Left ventricle myocardium superior (tissue), 1 donor: ENCODE measurements at places on chromosomes 3 and 15.
A peak's percentile ranks its signal among the peaks of the same experiment; 100 is the strongest.

- DNase-seq: no peak
Observed at GRCh38 chr3:86029590-86029989, 961.4 kb downstream of the VGLL3 start.

- no peak for DNase-seq
Observed at GRCh38 chr3:104069114-104069513, 1297.6 kb upstream of the ALCAM start.

- no peak for DNase-seq
Observed at GRCh38 chr3:58260733-58261132, 23.1 kb downstream of the ABHD6 start.

- DNase-seq: no peak
Observed at GRCh38 chr3:66554178-66554577, 53.4 kb upstream of the LRIG1 start.

DNA sequence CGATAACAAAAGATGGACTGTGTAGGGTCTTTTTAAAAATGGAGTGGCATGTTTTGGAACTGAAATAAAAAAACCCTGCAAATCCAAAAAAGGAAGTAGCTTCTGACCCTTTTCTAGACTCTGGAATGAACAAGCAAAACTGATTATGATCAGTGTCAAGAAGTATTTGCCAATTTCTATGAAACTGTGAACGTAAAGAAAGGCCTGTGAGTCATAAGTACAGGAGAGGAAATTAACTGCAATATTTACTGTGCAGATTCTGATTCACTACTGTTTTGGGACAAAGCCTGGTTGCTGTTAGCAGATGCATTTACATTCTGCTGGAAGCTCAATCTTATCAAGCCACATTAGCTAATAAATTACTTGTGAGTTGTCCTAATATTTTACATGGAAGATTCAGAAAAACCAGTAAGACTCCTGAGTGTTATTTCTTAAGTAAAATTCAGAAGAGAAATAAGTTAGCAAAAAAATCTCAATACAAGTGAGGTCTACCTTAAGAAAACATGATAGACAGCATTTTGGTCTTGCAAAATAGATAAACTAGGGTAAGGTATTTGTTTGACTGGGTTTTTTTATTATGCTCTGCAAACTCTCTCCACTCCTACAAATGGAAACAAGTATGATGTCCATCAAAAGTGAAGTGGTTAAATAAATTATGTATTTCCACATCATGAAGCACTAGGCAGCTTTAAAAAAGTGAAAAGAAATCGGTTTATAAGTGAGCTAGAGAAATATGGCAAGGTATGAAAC, 90.2 kb upstream of the LMOD3 start:
- DNase-seq: no peak

DNA sequence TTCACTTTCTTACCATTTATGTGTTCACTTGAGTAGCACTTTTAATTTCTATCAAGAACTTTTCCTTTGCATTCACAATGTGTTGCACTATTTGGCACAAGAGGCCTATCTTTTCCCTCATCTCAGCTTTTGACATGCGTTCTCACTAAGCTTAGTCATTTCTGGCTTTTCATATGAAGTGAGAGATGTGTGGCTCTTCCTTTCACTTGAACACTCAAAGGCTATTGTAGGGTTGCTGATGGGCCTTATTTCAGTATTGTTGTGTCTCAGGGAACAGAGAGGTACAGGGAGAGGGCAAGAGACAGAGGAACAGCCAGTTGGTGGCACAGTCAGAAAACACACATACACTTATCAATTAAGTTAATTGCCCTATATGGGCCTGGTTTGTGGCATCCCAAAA, 127.4 kb upstream of the MLF1 start:
- no peak for DNase-seq

DNA sequence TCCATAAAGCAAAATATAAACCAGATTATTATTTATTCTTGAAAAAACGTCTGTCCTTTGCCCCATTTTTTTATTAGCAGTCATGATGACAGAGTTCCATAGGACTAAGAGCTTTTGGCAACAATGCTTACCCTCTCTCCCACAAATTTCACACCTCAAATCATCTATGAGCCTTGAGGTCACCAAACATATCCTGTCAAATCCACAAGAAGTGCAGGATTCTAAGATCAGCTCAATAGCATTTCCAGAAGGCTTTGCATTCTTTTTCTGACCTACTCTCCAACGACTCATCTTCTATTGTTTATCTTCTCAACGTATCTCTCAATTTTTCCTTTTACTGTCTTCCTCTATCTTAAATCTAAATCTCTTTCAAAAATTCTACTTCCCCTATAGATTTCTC, 619.1 kb upstream of the BCHE start:
- DNase-seq: no peak

GRCh38 chr3:50627407-50628051, 10.6 kb downstream of the MAPKAPK3 start:
- peak; percentile 65 for DNase-seq

- no peak for DNase-seq
Observed at GRCh38 chr3:126685021-126685420, 19.0 kb upstream of the CHCHD6 start.

- no peak for DNase-seq
Observed at GRCh38 chr3:145959457-145960088, 201.4 kb downstream of the PLOD2 start.

DNA sequence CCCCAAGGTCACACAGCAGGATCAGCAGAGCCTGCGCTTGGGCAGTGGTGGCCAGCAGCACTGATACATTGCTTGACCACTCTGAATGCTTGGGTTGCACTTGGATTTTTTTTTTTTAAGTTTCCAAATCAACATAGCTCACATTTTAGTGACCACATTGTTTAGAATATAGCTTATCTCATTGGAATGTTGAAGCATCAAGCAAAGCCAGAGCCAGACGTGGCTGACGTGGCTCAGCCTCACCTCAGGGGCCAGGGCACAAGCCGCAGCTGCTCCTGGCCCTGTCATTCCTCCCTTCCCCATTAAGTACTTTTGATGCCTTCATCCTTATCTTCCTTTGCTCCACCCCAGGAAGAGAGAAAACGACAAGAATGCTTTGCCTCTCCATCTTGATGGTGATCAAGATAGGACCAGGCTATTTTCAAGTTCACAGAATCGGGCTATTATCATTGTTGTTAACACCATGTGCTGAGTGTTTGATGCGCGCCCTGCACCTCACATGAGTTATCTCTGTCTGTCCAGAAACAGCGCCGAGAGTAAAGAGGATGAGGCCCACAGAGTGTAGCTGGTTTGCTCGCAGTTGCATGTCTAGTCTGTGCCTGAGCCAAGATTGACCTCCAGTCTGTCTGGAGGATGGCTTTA, 75.8 kb downstream of the AAGAB start:
- DNase-seq: peak; percentile 30

GRCh38 chr3:63089751-63090132, 188.4 kb upstream of the SYNPR start:
- no peak for DNase-seq

GRCh38 chr3:45607790-45608189, 13.2 kb downstream of the LIMD1 start:
- no peak for DNase-seq

DNA sequence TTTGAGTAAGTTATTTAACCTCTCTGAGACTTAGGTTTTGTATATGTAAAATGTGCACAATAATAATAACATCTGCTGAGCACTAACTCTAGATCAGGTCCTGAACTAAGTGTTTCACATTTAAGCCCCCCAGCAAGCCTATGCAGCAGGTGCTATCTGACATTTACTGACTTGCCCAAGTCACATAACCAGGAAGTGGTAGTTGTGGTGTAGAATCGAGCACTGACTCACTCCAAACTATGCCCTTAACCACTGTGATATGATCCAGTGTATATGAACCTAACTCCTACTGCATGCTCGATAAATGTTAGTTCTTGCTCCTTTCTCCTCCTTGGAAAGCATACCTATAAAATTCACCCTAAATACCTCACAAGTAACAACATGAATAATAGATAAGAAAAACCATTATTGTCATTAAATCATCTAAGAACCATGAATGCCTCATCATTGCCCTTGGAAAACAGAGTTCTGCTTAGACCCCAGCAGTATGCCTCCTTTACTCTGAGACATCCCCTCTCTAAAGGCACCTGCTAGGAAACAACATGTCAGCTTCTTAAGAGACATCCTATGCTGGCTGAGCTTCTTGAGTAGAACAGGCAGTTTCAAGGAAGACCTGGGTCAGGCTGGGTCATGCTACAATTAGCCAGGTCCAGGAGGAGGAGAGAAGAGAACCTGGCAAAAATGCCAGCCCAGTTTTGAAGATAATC, 3.0 kb upstream of the SHC4 start:
- DNase-seq: no peak

DNA sequence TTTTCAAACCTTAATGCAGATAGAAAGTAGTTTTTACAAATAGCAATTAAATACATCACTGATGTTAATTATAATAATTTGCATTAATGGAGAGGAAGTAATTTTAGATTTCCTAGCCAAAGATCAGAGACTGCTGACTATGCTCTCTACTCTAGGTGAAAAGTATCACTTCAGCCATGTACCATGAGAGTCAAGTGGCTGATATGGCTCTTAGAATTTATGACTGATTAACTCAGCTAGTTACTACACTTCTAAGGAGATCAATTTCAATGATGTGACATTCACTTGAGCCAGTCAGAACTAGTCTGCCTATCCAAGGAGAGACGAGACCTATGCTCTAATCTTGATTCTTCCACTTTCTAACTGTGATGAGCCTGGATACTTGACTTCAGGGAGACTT, 405.7 kb upstream of the RORA start:
- no peak for DNase-seq

DNA sequence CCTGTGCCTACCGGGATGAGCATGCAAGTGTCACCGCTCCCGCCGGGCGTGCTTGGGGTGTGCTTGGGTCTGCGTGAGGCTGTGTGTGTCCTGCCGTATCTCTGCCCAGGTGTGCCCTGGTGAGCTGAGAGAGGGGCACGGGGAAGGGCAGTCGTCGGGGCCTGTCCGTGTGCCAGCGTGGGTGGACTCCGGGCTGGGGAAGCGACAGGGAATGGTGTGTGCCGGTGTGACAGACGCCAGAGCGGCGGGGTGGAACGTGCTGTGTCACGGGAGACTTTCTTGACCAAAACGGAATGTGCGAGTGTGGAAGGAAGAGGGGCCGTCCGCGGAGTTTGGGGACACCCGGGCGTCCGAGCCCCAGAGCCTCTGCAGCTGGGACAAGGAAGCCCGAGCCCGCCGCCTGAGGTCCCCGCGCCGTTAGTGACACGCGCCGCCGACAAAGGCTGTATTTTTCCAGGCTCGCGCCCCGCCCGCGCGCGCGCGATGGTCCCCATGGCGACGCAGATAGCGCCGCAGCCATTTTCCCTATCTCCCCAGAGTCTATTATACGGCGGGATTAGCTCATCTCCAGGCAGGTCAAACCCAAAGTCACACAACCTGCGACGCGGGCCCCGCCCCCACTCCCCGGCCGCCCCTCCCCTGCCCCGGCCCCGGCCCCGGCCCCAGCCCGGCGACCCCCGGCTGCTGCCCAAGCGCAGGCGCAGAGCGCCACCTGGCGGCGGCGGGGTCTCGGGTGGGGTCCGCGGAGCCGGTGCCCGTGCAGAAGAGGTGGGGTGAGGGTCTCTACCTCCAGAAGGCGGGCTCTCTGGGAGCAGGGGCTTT, 4.5 kb upstream of the GATA2 start:
- peak; percentile 79 for DNase-seq

DNA sequence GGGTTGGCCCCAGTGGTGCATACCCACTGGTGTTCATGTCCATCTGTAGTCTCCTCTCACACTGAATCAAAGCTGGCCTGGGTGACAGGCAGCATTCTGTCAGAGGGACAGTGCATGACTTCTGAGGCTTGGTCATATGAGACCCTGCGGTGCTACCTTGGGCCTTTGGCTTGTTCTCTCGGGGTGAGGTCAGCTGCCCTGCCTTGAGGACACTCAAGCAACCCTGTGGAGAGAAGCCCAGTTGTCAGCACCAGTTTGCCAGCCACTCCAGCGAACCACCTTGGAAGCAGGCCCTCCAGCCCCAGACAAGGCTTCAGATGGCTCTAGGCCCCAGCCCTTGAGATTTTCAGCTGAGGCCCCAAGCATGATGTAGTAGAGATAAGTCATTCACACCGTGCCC, 16.9 kb upstream of the RAB7A start:
- DNase-seq: no peak

DNA sequence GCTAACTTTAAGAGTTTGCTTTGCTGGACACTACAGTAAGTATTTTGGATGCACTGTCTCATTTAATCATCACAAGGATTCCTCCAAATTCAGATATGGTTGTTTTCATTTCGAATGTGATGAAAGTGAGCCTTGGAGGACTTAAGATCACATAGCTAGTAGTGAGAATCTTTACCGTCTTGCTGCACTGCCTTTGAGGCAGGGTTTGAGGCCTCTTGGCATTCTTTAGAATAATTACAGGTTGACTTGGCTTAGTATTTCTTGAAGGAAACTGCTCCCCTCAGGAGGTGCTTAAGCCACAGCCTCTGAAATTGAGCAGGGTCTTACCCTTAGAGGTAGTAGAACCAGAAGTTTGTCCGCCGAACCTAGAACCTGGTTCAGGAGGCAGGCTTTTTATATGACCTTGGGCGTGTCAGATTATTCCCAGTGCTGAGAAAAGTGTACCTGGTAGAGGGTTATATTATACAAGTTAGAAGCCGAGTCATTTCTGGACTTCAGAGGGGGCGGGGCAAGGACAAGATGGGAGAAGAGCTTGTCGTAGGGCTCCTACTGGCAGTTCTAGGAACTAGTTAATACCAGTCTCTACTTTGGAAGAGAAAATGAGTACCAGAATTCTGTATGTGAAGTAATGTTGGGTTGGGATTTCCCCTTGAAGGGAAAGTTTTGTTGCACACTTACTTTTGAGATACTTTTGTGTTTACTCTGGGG, 1.1 kb downstream of the TFG start:
- no peak for DNase-seq

DNA sequence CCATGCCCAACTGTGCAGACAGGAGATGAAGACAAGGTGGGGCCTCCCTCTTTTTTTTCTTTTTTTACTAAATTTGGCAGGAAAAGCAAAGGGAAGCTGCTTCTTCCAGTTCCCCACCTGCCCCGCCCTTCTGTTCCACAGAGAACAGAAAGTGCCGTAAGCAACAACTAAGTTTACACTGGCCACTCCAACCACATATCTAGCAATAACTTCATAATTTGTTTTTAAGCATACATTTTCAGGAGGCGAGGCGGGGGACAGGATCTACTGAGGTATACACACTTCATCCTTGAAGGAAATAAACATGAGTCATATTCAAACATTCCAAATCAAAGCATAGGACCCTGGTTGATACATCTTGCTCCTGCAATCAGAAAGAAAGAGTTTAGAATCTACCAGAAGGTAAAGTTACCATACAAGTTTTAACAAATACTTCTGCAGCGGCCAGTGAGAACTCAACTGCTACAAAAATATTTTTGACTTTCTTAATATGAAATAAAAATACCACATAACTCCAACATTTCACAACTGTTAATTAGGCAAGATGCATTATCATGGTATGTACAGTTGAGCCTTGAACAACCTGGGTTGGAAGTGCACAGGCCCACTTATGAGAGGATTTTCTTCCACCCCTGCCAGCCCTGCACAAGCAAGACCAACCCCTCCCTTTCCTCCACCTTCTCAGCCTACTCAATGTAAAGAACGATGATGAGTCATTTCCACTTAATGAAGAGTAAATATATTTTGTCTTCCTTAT, 50.7 kb downstream of the FOXP1 start:
- DNase-seq: no peak

GRCh38 chr3:80733522-80734176, 965.9 kb upstream of the ROBO1 start:
- DNase-seq: no peak
